ENCODE measurements at places on chromosomes 13 and 19.

- no peak for DNase-seq
Measured at GRCh38 chr19:48168689-48169088, 1.5 kb downstream of the LIG1 start.

DNA sequence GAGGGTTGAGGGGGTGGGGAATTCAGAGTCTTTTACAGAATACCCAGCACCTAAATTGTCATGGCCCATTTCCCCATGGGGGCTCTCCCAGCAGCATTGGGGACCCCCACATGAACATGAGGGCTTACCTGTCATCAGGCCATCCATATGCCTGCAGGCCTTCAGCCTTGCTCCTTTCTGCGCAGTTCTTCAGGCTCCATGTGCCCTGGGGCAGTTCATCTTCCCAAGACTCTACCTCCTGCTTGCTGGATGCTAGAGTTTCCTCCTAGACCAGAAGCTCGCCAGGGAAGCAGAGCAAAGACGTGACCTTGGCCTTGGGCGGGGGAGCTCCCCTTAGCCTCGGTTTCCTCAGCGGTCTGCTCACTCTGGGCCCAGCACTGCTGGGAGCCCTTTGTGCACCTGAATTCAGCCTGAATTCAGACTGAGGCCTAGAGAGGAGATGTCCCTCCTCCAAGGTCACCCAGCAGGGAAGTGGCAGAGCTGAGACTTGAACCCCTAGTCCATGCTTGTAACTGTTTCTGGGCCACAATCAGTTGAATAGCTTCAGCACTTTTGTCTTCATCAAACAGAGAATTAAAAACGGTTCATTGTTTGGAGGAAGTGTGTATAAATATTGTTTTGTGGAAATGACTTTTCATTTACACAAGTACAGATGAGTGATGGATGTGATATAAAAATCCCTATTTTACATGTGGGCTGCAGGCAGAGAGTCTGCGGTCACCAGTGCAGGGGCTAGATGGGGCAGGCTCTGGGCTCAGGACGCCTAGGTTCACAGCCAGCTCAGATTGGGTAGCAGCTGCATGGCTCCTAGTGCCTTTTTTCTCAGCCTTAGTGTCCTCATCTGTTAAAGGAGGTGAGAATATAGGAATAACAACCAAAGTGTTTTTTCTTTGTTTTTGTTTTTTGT, 9.5 kb downstream of the PPP5C start:
- DNase-seq: no peak

GRCh38 chr13:28467034-28467433, 27.9 kb downstream of the FLT1 start:
- DNase-seq: no peak

DNA sequence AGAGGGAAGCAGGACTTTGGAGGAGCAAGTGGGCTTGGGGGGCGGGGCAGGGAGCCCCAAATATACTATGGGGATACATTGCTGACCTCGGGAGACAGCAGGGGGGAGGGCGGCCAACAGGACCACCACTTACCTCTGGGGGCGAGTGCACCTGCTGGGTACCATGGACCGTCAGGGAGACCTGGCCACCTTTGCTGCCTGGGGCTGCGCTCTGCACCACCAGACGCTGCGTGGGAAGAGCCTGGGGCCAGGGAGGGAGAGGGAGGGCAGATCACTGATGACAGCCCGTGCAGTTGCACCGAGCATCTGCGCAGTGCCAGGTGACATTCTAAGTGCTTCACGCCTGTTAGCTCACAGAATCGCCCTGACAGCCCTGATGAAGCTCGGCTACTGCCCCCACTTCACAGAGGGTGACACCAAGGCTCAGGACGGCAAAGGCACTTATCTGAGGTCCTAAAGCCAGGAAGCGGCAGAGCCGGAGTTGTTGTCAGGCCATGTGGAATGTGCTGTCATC, 24.1 kb downstream of the RFX1 start:
- DNase-seq: no peak

GRCh38 chr19:1949304-1950101, 8.5 kb downstream of the CSNK1G2 start:
- DNase-seq: no peak

DNA sequence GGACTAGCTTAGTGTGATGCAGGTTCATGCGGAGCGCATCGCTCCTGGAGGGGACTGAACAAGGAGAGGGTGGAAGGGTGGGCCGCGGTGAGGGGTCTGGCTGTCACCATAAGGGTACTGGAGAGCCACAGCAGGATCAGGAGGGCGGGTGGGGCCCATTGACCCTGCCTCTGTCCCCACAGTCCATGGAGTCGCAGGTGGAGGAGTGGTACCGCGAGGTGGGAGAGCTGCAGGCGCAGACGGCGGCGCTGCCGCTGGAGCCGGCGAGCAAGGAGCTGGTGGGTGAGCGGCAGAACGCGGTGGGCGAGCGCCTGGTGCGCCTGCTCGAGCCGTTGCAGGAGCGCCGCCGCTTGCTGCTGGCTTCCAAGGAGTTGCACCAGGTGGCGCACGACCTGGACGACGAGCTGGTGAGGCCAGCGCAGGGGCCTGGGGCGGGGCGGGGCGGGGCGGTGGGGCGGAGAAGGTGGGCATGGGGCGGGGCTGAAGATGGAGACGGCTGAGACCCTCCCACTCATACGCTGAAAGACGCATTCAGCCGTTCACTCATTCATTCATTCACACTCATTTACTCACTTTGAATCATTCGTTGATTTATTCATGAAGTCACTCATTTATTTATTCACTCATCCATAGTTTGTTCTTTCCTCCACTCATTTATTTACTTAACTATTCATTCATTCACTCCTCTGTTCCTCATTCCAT, 27.5 kb upstream of the SHKBP1 start:
- DNase-seq: no peak

- DNase-seq: no peak
Measured at GRCh38 chr13:43936647-43937046, 56.9 kb downstream of the LACC1 start.

- no peak for DNase-seq
Measured at GRCh38 chr13:31781064-31781463, 41.7 kb downstream of the RXFP2 start.

DNA sequence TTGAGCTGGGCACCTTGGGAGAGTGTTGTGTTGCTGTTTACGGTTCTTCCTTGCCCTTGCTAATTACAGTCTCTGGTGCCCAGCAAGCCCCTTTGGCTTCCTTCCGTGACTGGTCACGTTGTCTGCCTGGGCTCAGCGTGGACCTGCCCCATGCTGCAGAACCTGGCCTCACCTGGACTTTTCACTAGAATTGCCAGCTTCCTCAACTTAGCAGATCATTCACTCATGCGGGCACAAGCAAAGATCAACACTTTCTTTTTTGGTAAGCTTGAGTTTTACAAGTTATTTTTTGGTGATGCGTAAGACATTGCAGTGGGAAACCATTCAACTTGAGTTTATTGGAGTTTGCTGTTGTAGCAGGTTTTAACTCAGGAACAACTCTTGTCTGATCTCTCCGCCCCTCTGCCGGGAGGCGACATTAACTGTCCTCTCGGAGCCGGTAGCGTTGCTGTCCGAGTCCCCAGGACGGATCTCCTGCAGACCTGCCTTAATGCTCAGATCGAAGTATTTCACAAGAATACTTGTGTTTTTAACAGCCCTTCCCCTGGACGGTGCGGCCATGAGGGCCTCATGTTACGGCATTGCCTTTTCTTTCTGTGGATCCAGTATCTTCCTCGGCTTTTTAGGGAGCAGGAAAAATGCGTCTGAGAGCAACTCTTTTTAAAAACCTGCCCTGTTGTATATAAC, 15.7 kb upstream of the TEX29 start:
- no peak for DNase-seq

DNA sequence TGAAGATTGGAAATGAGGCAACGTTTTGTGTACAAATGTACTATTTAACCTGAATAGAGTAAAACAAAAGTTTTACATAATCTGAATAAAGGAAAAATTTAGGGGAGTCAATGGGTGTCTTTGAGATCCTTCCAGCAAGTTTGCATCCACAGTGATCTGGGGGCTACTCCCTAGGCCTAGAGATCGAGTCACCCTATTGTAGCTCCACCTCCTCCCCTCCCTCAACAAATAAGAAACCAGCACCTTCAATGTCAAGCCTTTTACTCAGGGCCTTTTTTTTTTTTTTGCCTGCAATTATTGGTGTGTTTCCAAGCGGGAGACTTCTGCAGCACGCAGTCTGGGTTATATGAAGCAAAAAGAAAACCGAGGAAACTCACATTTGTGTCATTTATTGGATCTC, 16.3 kb upstream of the RAP2A start:
- DNase-seq: no peak

DNA sequence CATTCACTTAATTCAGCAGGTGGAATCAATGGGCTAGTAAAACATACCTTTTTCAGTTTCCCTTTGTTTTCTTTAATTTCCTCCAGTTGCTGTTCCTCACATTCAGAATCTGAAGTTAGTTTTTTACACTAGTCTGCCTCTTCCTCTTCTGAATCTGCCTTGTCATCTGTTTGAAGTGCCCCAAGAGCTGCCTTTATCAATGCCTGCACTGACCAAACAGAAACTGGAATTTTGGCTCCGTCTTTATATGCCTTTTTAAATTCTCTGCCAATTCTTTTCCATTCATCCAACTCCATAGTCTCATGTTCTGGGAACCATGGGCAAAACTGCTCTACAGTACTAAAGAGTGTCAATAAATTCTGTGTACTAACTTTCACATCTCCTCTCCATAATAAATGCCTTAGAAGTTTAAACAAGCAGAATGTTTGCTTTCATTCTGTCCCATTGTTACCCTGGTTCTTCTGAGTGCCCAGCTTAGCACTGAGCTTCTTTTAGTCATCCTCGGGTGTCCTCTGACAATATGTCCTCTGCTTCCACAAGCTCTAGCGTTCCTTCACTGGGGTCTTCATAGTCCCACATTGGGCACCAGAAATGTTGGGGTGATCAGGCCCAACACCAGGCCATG, 154.2 kb downstream of the ZNF486 start:
- no peak for DNase-seq
